ENCODE measurements at places on chromosomes 7 and 10.

GRCh38 chr7:7869036-7869435 is 99.6 kb upstream of the GLCCI1 start:
- no peak for DNase-seq

GRCh38 chr10:62514079-62514693 is 140.0 kb downstream of the ZNF365 start:
- no peak for DNase-seq

GRCh38 chr7:66145400-66146104 is 30.9 kb downstream of the CRCP start:
- no peak for DNase-seq

DNA sequence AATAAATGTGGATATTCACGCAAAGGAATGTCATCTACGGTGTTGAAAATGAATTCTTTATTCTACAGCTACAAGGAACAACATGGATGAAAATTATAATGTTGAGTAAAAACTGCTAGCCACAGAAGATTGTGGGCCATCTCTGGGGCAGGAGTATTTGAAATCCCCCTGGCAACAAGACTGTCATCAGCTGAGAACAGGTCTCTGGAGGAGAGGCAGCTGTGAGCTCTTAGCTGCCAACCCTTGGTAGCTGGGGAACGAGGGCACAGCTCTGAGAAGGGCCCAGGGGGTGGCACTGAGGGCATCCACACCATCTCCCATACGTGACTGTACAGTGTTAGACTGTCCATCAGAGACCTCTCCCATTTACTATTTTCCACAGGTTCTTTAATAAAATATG is 340.1 kb upstream of the MGMT start:
- DNase-seq: no peak

DNA sequence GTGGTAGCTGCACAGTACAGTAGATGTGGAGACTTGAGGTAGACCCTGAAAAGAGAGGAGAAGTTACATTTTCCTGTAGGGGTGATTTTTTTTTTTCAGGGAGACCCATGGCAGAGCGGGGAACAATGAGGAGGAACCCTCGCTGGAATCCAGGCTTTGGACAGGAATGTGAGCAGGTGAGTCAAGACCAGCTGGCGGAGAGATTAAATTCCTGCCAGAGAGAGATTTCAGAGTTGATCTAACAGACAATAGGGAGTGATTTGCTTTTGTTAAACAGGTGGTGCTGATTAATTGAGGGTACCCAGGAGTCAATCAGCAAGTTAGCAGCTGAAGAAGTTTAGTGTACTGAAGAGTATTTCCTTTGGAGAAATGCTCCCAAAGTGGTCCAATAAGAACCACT is 41.6 kb upstream of the MINDY3 start:
- no peak for DNase-seq

DNA sequence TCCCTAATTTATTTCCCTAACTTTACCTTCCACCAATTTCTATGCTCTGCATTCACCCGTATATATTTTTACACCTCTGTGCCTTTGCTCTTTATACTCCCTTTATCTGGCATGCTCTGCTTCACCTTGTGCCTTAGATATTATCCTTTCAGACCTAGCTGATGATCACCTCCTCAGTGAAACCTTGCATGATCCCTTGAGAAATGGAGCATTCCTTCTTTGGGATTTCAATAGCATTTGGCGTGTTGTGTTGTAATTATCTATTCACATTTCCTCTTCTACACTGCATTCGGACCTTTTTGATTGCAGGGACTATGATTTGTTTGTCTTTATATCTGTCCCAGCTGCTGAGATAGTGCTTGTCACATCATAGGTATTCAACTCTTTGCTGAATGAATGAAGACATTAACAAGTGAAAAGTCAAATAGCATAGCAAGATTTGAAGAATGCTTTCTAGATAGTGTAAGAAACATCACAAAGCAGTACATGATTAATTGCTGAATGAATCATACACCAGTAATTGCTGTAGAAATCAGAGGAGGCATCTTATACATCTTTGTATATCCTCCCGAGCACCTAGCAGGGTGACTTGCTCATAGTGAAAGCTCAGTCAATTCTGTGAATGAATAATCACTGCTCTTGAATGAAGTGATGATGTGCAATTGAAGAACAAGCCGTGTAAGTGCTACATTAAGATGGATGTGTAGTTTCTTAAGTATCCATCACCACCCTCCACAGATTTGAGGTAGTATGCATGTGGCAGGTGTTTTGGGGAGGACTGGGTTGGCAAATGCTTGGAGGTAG is 2.0 kb upstream of the TM9SF3 start:
- DNase-seq: no peak
